Stimulated activated CD4-positive, alpha-beta T cell treated with anti-CD3 and anti-CD28 coated beads, Interleukin-2, amount 100 ng/mL, for 48 hours (primary cell): ENCODE measurements at places on chromosomes 5 and 9.

DNA sequence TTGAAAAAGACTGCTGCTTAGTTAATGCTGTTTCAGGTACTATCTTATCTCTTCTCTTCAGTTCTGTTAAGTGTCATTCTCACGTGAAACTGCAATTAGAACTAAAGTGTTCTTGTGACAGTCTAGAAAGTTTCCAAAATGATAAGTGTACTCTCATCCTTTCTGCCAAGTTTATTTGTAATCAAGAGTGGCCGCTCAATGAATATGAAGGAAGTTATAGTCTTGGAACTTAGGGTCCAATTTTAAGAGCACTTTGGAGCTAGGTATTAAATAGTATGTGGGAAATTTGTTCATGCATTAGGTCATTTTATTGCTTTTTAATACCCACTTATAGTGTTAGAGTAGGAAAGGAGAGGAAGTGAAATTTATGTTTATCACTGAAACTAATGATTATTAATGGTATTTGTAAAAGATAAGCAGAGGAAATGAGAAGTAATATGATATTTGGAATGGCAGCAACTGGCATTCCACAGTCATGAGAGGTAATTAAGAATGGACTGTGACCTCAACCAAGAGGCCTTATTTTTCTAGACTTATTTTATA is 20.4 kb downstream of the XRCC4 start:
- no peak for DNase-seq

GRCh38 chr9:138043411-138044345 is 166.1 kb downstream of the CACNA1B start:
- no peak for DNase-seq

DNA sequence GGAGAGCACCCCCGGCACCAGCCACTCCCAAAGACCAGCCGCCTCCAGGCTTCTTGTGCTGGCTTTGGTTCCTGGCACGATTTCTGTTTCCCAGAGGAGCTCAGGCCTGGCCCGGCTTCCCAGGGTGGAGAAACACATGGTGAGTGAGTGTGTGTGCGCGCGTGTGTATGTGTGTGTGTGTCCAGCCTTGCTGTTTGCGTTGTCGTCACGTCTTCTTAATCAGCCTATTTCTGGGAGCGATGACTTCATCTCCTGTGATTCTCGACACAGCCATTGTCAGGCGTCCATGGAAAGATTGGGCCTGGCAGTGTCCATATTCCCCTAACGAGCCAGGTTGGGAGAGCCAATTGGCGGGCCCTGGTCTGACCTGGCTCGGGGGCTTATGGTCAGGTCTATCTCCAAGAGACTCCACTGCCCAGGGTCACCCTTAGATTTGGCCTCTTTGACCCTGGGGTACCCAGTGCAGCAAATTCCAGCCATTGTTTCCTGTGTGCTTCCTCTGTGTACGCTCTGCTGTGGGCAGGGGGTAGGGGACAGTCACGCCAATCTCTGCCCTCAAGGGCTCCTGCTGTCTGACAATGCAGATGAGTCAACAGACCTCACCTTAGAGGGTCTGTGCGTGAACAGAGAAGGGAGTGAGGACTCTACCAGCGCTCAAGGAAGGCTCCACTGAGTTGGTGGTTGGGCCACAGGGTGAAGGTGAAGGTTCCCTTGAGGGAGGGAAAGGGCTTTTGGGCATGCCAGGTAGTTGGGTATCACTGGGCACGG is 73.8 kb downstream of the DAB2IP start:
- DNase-seq = no peak

DNA sequence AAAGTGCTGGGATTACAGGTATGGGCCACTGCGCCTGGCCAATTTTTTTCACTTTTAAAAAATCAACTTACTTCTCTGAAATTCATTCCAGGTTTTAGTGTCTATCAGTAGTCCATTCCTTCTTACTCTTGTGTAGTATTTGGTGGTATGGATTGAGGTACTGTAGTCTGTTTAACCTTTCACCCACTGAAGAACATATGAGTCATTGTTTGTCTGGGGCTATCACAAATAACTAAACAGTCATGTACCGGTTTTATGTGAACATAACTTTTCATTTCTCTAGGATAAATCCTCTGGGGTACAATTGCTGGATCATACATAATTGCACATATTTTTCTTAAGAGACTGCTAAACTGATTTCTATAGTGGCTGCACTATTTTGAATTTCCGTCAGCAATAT is 1188.0 kb upstream of the CDH9 start:
- no peak for DNase-seq

- no peak for DNase-seq
Observed at GRCh38 chr5:107235167-107235566, 435.6 kb downstream of the EFNA5 start.

DNA sequence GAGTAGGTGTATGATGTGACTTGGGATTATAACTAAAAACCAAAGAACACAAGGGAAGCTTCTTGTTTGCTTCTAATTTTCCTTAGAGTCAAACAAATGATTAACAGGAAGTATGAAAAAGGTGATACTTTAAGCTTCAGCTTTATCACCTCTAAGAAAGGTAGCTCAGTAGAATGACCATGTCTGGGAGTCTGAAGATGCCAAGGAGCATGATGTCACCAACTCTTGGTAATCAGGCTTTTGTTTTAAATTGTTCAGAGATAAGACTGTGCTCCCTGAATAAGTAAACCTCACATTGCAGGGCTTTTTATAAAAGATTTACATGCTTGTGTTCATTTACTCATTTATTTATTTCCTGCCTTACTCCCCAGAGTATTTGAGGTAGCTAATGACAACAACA is 169.9 kb downstream of the FER start:
- DNase-seq = no peak

- DNase-seq = no peak
Observed at GRCh38 chr5:1751864-1752822, 47.5 kb downstream of the MRPL36 start.

- no peak for DNase-seq
Observed at GRCh38 chr9:109742776-109743348, 37.1 kb upstream of the PALM2AKAP2 start.

DNA sequence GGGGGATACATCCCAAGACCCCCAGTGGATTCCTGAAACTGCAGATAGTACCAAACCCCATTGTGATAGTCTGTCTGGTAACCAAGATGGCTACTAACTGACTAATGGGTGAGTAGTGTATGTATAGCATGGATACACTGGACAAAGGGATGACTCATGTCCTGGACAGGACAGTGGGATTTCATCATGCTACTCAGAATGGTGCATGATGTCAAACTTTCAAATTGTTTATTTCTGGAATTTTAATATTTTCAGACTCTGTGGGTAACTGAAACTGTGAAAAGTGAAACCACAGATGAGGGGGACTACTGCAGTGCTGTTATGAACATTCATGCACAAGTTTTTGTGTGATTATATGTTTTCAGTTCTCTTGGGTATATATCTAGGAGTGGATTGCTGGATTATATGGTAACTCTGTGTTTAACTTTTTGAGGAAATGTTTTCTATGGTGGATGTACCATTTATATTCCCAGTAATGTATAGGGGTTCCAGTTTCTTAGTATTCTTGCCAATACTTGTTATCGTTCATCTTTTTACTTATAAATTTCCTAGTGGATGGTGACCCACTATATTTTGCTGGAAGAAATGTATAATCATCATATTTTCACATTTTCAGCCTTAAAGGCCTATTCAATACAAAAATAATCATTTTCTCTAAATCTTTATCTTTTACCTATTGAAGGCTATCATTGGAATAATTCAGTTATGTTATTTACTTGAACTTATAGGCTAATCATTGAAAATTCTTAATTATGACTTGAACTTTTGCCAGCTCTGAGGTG is 140.9 kb downstream of the NR3C1 start:
- no peak for DNase-seq

- DNase-seq = no peak
Observed at GRCh38 chr9:94874316-94874715, 147.8 kb downstream of the AOPEP start.

GRCh38 chr5:39437467-39437866 is 12.7 kb upstream of the DAB2 start:
- no peak for DNase-seq
